Tracheal epithelial cell (primary cell): ENCODE measurements at places on chromosomes 1 and 21. TPM values are rescaled to one million over a fixed set of nuclear protein-coding genes. Genes with fewer than 3 reads are reported as not detected.

RIPK4 gene
- total RNA-seq, result 36.9 and 50.3 TPM in 2 replicates

CHODL gene
- 0.48 TPM in 1 of 2 replicates, not detected in the other for total RNA-seq

C1orf115 gene
- total RNA-seq, result 1.5 and 3.1 TPM in 2 replicates

CDC20 gene
- 2.3 and 12.0 TPM in 2 replicates for total RNA-seq

IL20 gene
- 0.72 TPM in 1 of 2 replicates, not detected in the other for total RNA-seq

KTI12 gene
- total RNA-seq, result 10.4 and 11.1 TPM in 2 replicates

PSRC1 gene
- total RNA-seq, result 0.48 and 1.1 TPM in 2 replicates

KRTAP19-3 gene
- total RNA-seq, result not detected in 2 replicates

MEGF6 gene
- total RNA-seq, result 5.8 and 6.5 TPM in 2 replicates

PCSK9 gene
- total RNA-seq, result 33.9 and 39.8 TPM in 2 replicates

KCNH1 gene
- 0.85 and 1.7 TPM in 2 replicates for total RNA-seq

FAM43B gene
- total RNA-seq, result not detected in 2 replicates

MYOG gene
- total RNA-seq, result not detected in 2 replicates

HSPA6 gene
- total RNA-seq, result 0.85 and 24.3 TPM in 2 replicates

PTPN22 gene
- 0.21 and 0.96 TPM in 2 replicates for total RNA-seq

FRRS1 gene
- total RNA-seq, result 25.8 and 49.2 TPM in 2 replicates

G0S2 gene
- total RNA-seq, result 163 and 658 TPM in 2 replicates

SYT14 gene
- 1.7 TPM in 1 of 2 replicates, not detected in the other for total RNA-seq

EXO1 gene
- total RNA-seq, result 0.64 and 1.9 TPM in 2 replicates

RGS13 gene
- total RNA-seq, result not detected in 2 replicates

S100A14 gene
- total RNA-seq, result 685 and 1,926 TPM in 2 replicates

SHISA4 gene
- 8.7 and 10.9 TPM in 2 replicates for total RNA-seq

LAMB3 gene
- 1,263 and 1,900 TPM in 2 replicates for total RNA-seq

CD84 gene
- total RNA-seq, result not detected in 2 replicates

LPAR3 gene
- 59.8 and 156 TPM in 2 replicates for total RNA-seq

TAS1R1 gene
- total RNA-seq, result not detected in 2 replicates

NBPF4 gene
- 0.24 TPM in 1 of 2 replicates, not detected in the other for total RNA-seq

TMCO4 gene
- 5.8 and 10.1 TPM in 2 replicates for total RNA-seq

FCRL6 gene
- not detected in 2 replicates for total RNA-seq

ATXN7L2 gene
- 0.96 and 1.1 TPM in 2 replicates for total RNA-seq

TMEM240 gene
- total RNA-seq, result not detected in 2 replicates
